ENCODE measurements at places on chromosomes 4 and X. TPM values are rescaled to one million over a fixed set of nuclear protein-coding genes. Genes with fewer than 3 reads are reported as not detected.

Gene SYNPO2
- 28.3 TPM for total RNA-seq

Gene MXD4
- 90.8 TPM for total RNA-seq

Gene HNRNPH2
- 83.5 TPM for total RNA-seq

Gene CT45A5
- not detected for total RNA-seq

Gene MAGED1
- 274 TPM for total RNA-seq

Gene CSAG3
- total RNA-seq = not detected

Gene MAGEA2B
- total RNA-seq = not detected

Gene ZNF630
- 4.0 TPM for total RNA-seq

Gene TLR3
- 11.7 TPM for total RNA-seq

Gene ZFX
- 27.9 TPM for total RNA-seq

Gene GLOD5
- total RNA-seq = not detected

Gene NAA11
- not detected for total RNA-seq

Gene BMX
- 0.41 TPM for total RNA-seq

Gene HAND2
- total RNA-seq = 44.9 TPM

Gene DUSP9
- not detected for total RNA-seq

Gene NR3C2
- total RNA-seq = 1.1 TPM

Gene KLHL13
- 55.9 TPM for total RNA-seq

Gene DMD
- 29.2 TPM for total RNA-seq

Gene ITM2A
- total RNA-seq = 23.1 TPM

Gene PITX2
- not detected for total RNA-seq

Gene RNF212
- 2.2 TPM for total RNA-seq

Gene CCNG2
- 52.4 TPM for total RNA-seq

Gene P2RY4
- total RNA-seq = 0.32 TPM

Gene COL4A6
- 0.79 TPM for total RNA-seq

Gene MTCP1
- 1.2 TPM for total RNA-seq

Gene CYTL1
- total RNA-seq = 1.2 TPM

Gene LONRF3
- total RNA-seq = 1.3 TPM

Gene FANCB
- total RNA-seq = 0.68 TPM

Gene MSL3
- total RNA-seq = 12.0 TPM

Gene ASB9
- total RNA-seq = 2.3 TPM

Gene ADAMTS3
- total RNA-seq = 2.2 TPM

Gene MGAT4D
- total RNA-seq = not detected

Gene XKRX
- 2.1 TPM for total RNA-seq

Gene FGF16
- 0.18 TPM for total RNA-seq

Gene ARHGEF38
- total RNA-seq = not detected

Gene IL13RA2
- 7.8 TPM for total RNA-seq

Gene CDX4
- not detected for total RNA-seq

Gene ABCG2
- 16.9 TPM for total RNA-seq

Gene KLB
- total RNA-seq = 0.16 TPM

Gene UGT2B10
- not detected for total RNA-seq

Gene DOCK11
- 12.6 TPM for total RNA-seq

Gene F8A3
- 13.7 TPM for total RNA-seq

Gene GPR82
- 0.38 TPM for total RNA-seq

Gene CYP4V2
- 67.9 TPM for total RNA-seq

Gene HERC5
- 9.2 TPM for total RNA-seq

Gene PWWP3B
- total RNA-seq = 12.7 TPM

Gene BEND4
- 0.04 TPM for total RNA-seq

Gene STBD1
- 5.0 TPM for total RNA-seq

Gene NAT8L
- total RNA-seq = 0.46 TPM

Gene GPR143
- 1.9 TPM for total RNA-seq

Gene KLHL2
- total RNA-seq = 26.2 TPM

Gene MAGED4
- 3.5 TPM for total RNA-seq

Gene MBTPS2
- total RNA-seq = 23.8 TPM

Gene SH3D19
- 45.6 TPM for total RNA-seq

Gene RS1
- not detected for total RNA-seq

Gene RBM3
- total RNA-seq = 194 TPM

Gene ZGRF1
- total RNA-seq = 6.6 TPM

Measured in adrenal gland (tissue), 19 donors.